ENCODE measurements at places on chromosomes 12 and 14. TPM values are rescaled to one million over a fixed set of nuclear protein-coding genes. Genes with fewer than 3 reads are reported as not detected.
A peak's percentile ranks its signal among the peaks of the same experiment; 100 is the strongest.

DNA sequence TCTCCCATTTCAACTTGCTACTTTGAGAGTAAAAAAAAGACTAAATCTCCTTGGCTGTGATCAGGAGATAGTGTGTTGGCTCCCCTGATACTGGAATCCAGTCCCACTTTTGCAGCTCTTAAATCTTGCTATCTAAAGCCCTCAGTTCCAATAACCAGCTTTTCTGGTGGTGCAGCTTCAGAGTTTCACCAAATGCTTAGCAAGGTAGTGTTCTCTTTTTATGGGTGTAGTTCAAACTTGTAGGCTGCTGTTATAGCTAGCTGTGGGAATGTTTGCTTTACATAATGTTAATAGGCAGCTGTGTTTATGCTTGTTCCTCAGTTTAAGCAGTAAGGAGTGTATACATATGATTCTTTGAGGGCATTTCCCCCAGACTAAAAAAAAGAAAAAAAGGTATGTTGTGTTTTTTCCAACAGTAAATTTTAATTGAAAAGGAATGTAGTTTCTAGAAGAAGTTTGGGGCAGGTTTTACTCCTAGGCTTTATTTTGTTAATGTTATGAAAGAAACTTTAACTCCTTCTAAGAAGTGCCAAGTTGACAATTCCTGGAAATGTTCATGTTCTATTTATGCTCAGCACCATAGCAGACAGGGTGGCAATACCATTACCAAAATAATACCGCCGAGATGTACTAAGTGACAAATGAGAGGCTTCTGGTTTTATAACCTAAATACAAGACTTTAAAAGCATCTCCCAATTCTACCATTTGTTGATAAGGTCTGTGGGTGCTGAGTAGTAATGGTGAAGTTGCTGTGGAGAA is 12.1 kb downstream of the CRADD start:
- peaks cover 8% of the 10 kb centered on the region for H3K4me1 ChIP-seq
- H3K27me3 ChIP-seq, result no peaks in the 10 kb centered on the region
- peaks cover 6% of the 10 kb centered on the region for H3K36me3 ChIP-seq
- no peak for DNase-seq

DNA sequence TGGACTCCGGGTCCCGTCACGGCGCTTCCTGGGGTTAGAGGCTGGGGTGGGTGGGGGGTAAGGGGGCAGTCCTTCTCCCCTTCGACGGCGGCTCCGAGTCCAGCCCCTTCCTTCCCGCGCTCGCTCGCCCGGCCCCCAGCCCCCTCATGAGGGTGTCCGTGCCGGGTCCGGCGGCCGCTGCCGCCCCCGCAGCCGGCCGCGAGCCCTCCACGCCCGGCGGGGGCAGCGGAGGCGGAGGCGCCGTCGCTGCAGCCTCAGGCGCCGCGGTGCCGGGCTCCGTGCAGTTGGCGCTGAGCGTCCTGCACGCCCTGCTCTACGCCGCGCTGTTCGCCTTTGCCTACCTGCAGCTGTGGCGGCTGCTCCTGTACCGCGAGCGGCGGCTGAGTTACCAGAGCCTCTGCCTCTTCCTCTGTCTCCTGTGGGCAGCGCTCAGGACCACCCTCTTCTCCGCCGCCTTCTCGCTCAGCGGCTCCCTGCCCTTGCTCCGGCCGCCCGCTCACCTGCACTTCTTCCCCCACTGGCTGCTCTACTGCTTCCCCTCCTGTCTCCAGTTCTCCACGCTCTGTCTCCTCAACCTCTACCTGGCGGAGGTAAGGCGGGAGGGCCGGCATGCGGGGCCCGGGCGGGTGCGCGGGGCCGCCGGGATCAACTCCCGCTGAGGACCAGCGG is 500 bp downstream of the GPR137C start:
- peaks cover 15% of the 10 kb centered on the region for H3K4me1 ChIP-seq
- peak overlapping the region; percentile 99 for H3K4me3 ChIP-seq
- H3K27ac ChIP-seq, result peak overlapping the region; percentile 94

GRCh38 chr12:108566452-108566851 is 4.1 kb downstream of the ISCU start:
- no peak overlapping the region for H3K4me3 ChIP-seq
- peaks cover 7% of the 10 kb centered on the region for H3K36me3 ChIP-seq

DNA sequence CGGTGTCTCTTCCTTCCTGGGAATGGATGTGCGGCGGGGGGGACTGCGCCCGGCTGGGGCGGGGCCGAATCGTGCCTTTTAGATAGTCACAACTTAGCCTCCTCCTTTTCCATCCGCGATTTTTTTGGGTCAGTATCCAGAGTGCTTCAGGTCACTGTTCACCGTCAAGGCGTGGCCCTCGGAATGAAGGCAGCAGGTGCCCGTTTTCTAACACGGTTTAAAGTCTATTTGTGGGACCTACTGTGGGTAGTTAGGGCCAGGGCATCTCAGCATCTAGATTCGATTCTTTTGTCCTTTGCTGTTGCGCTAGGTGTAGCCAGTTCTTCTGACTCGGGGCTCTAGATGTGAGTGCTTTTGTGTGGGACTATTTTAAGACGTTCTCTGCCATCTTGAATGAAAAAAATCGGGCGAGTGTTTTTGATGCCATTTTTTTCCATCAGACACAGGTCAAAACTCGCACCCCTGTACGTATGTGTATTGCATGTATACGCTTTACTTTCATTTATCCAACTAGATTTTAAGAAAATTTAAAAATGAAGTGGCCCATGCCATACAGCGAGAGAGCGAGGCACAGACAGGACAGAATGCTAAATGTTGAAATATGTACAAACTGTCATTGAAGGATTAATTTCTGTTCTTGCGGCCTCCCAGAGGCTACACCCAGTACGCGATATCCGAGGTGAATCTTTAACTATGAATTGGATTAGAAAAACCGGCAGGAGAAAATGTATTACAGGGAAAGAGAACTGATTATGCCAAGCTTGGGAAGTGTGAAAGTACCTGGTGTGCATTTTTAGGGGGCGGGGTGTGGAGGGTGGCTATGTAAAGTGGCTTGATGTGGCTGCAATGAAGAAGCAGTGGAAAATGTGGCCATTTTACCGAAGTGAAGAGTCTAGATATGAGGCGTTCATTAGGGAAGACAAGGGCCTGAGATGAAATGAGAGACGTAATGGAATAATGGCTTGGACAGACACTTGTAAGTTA is 835 bp downstream of the VEZT start:
- H3K4me3 ChIP-seq, result peak overlapping the region; percentile 98
- H3K27me3 ChIP-seq, result no peaks in the 10 kb centered on the region
- DNase-seq, result no peak
- H3K4me1 ChIP-seq, result peaks cover 30% of the 10 kb centered on the region
- H3K27ac ChIP-seq, result peak overlapping the region; percentile 97

BLOC1S1 gene
- total RNA-seq, result 98.6 TPM
